ENCODE measurements at places on chromosomes 4 and X.
A peak's percentile ranks its signal among the peaks of the same experiment; 100 is the strongest.

DNA sequence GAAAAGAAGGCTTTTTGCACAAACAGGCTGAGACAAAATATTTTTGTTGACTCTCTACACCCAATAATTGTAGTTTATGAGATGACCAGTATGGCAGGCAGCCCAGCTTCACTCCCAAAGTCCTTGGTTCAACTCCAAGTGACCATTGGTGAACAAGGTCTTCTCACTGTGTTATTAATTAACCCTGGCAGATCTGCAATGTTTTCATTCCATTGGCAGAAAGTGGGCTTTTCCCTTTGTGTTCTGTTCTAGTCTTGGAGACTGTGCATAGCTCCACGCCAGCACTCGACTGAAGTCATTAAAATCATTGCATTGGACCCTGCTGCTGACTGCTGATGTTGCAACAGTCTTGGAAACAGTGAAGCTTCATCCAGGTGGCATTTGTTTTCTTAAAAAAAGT, 277.3 kb upstream of the HAND2 start:
- DNase-seq, result no peak

- no peak for DNase-seq
Observed at GRCh38 chrX:86047936-86048280, 550 bp upstream of the CHM start.

- DNase-seq, result no peak
Observed at GRCh38 chr4:60366661-60367060, 833.5 kb upstream of the ADGRL3 start.

GRCh38 chr4:171117457-171117856, 695.7 kb upstream of the GALNTL6 start:
- DNase-seq, result no peak

DNA sequence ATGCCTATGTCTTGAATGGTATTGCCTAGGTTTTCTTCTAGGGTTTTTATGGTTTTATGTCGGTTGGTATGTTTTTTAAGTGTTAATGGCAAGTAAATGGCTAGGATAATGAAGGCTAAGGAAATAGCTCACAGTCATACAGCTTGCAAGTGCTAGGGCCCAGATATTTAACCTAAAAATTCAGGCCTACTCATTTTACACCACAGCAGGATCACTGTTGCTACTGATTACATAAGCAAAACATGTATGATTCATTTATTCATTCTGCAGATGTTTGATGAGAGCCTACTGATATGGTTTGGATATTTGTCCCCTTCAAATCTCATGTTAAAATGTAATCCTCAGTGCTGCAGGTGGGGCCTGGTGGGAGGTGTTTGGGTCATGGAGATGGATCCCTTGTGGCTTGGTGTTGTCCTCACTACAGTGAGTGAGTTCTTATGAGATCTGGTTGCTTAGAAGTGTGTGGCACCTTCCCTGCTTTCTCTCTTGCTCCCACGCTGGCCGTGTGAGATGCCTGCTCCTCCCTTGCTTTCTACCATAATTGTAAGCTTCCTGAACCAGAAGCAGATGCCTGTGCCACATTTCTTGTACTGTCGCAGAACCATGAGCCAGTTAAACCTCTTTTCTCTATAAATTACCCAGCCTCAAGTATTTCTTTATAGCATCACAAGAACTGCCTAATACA, 175.5 kb downstream of the MAPK10 start:
- no peak for DNase-seq

DNA sequence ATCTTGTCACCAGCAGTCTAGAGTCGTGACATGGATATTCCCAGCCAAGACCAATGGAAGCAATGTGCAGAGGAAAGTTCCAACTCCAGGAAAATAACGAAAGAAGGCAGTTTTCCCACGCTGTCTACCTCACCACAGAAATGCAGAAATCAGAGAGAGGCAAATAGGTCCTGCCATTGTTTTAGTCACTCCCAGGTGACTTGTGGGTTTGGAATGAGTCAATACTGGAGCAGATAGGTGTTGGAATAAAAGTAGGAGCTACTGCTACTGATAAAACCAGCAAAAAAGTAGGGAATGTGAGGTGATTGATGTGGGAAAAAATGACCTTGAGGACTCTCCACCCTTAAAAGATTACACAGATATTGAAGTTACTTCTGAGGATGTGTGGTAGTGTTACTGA, 72.8 kb upstream of the RAI2 start:
- DNase-seq, result no peak

- DNase-seq, result no peak
Observed at GRCh38 chrX:9396930-9397329, 67.9 kb upstream of the TBL1X start.

DNA sequence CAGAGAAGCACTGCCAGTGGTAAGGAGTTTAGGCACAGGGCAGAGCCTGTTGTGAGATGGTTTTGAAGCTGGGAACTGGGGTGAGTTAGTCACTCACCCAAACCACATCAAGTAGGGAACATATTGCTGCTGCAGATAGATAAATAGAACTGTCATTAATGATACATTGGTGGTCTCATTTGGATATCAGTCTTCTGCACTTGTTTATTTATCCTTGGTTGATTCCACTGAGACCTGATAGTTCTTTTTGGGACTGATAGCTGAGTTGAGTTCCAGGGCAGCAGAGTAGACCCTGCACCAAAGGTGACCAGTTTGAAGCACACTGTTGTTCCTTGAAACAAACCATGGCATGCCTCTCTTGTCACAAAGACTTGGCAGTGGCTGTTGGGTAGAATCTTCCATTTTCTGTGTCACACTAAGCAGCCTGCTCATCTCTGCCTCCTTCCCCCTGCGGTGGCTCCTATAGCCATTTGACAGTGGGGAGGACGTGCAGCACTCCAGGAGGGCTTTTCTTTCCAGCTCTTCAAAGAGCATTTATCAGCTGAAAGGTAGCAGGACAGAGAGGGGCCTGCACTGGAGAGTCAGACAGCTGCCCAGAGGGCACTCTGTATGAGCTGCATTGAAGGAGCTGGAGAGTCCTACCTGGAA, 59.7 kb upstream of the TMEM164 start:
- no peak for DNase-seq

GRCh38 chrX:13702111-13702789, 13.3 kb downstream of the RAB9A start:
- DNase-seq, result no peak

DNA sequence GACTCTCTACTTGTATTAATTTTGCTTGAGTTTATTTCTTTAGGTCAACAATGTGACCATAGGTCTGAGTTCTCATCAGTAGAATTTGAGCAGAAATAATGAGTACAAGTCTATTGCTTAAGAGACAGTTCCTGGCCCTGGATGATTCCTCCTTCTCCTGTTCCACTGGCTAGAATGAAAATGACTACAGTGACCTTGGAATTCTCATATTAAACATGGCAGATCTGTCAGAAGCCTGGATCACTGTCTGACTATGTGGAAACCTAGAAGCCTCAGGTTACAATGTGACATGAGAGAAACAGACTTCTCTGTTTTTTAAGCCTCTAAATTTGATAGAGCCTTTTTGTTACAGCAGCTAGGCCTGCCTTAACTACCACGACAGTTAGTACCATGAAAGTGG, 82.9 kb upstream of the MED14 start:
- DNase-seq, result no peak

- DNase-seq, result no peak
Observed at GRCh38 chr4:18980516-18981233, 959.1 kb upstream of the LCORL start.

DNA sequence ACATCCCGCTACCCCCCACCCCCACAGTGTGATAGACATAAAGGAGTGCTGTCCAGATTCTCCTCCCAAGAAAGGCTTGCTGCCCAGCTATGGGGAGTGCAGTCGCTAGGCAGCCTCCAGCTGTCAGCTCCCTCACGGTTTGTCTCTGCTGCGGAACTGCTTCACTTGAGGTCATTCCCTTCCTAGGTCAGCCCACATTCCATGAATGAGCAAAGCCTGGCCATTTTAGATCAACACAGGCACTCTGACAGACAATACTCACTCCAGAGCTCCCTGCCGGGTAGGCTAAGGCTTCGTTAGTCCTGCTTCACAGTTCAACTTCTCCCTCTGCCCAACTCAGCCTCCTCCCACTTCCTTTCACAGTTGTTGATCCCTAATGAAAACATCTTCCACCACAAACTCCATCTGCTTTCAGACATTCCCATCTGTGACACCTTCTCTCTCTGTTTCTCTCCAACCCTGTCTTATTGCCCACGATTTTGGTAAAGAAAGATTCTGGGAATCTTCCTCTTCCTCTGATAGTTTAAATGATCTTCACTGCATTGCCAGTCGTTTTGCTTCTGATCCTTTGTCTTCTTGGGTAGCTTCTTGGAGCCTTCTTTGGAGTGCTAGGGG, 318.9 kb upstream of the F9 start:
- no peak for DNase-seq

DNA sequence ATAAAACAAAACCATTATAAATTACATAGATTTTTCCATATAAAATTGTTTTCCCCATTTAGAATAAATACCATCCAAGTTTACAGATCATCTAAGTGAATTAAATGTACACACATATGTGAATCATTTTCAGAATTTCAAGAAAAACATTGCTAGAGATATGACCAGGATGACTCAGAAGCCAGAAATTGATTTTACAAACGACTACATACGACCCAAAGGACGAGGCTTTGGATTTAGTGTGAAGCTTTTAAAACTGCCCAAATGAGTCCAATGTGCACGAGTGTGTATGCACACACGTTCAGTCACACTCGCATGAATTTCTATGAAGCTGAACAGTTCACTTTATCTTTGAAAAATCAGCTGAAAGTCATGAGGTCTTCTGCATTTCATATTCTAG, 37.9 kb downstream of the MFAP3L start:
- DNase-seq, result no peak

GRCh38 chrX:14026121-14026520, 3.6 kb downstream of the GEMIN8 start:
- peak; percentile 35 for DNase-seq

DNA sequence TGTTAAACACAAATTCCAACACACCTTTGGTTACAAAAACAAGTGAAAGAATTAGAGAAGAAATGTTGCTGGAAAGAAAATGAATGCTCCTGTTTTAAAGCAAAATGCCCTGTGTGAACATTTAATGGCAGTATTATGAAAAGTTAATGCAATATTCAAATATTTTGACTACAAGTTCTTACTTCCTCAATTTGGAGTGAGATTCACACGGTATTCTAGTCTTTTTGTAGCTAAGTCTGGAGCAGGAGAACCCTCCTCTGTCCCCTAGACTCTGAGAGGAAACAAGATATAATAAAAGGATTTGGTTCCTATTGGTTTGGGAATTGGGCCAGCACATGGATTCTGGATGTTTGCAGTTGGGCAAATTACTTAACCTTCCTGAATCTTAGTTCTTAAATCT, 12.7 kb downstream of the MAD2L1 start:
- DNase-seq, result no peak

DNA sequence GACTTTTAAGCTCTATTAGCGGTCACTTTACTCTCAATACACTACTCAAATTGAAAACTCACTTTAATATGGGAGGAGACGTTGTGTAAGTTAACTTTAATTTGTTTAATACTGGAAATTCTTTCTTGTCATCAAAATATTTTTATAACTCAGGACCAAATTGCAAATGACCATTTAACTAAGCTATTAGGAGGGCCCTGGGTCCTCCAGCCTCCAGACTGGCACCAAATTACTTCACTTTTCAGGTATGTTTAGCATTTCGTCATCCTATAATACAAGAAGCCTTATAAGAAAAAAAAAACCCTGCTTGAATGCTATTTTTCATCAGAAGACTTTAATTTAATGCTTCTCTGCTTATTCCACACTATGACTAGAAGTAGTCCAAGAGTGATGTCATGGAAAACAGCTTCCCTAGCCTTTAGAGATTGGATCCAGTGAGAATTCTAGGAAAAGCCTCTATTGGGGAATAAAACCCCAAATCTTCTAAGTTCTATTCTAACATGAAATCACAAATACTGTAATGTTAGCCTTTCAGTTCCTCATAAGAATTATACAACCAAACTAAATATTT, 6.6 kb downstream of the KLHL15 start:
- DNase-seq, result no peak

DNA sequence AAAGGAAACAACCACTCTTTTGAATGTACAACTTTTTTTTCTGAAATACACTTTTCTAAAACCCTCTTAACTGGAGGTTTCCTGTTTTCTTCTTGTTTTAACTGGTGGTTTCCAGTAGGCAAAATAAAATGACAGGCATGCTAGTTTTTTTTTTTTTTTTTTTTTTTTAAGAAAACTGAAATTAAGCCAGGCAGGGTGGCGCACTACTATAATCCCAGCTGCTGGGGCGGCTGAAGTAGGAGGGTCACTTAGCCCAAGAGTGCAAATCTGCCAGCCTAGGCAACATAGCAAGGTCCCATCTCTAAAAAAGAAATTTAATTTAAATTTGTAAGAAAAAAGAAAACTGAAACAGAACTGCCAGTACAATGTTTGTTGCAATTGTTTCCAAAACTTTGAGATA, 44.0 kb downstream of the TMEM144 start:
- no peak for DNase-seq

- no peak for DNase-seq
Observed at GRCh38 chr4:48370260-48371134, 29.2 kb downstream of the SLAIN2 start.

- no peak for DNase-seq
Observed at GRCh38 chrX:121146059-121146628, 98.7 kb downstream of the GLUD2 start.

DNA sequence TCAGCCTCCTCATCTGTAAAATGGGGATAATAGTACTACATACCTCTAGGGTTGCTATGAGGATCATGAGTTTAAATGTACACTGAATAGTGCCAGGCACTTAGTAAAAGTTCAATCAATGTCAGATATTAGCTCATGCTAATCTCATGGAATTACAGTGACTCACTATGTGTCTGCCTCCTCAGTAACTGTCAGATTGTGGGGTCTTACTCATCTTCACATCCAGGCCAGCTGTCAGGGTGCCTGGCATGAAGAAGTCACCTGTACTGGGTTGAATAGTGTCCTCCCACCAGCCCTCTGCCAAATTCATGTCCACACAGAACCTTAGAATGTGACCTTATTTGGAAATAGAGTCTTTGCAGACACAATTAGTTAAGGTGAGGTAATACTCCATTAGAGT, 54.3 kb upstream of the STIM2 start:
- no peak for DNase-seq

- no peak for DNase-seq
Observed at GRCh38 chr4:69831646-69832325, 28.2 kb downstream of the SULT1E1 start.

DNA sequence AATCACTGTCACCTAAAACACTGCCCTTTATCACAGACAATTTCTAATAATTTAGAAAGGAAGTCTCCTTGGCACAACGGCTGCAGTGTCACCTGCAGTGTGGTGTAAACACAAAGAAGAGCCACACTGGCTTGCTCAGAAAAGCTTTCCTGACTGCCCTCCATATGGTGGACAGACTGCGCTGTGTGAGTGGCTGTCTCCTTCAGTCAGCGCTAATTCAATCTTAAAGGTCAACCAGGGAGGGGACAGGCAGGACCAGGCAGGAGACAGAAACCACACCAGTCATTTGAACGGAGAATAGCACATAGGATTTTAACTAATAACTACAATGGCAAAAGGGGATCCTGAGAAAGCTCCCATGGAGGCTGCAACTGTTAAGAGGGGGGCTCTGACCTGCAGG, 132.1 kb downstream of the NSUN7 start:
- DNase-seq, result no peak

Measured in anterior cingulate cortex (tissue), 58 donors.